Smooth muscle cell of the brain vasculature (primary cell): ENCODE measurements at places on chromosomes 16 and 17.

DNA sequence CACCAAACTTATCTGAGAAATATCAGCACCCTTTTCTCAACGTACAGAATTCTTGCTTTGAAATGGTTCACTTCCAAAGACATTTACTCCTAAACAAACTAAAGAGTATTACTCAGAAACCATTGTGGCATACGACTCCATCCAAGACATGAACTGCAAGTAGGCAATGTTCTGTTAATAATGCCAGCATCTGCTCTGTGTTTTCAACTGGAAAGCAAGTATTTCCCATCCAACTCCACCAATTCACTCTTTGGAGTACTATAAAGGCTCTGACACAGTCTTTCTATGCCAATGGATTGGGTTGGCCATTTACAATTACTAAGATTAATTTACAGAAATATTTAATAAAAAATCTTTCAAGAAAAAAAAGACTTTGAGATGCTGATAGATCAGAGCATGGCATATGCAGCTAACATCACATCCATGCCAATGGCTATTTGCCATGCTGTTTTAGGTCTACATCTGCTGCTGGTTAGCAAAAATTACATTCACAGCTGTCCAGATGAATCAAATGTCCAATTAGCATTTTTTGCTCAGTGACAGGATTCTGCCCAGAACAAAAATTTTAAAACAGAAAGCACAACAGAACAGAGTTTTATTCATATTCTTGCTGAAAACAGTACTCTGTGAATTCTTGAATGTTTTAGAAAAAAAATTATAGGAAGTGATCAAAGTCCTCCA is 65.9 kb upstream of the HLF start:
- DNase-seq = no peak

- no peak for DNase-seq
Observed at GRCh38 chr16:57534337-57534880, 2.0 kb downstream of the CCDC102A start.

DNA sequence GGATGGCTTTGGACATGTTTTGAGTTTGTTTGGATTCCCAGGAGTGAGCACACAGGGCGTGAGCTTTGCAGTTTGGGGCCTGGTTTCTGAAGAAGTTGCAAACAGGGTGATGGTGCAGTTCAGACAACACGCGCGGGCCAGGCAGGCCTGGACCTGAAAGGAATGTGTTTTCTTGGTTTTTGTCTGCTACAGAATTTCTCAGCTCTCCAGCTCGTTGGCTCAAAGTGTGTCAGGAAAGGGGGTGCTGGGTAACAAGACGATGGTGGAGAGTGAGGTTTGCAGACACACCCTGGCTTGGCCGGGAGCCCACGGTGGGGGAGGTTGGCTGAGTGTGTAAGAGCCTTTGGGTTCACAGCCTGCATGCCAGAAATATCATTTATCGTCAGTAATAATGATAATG is 82.3 kb downstream of the CMIP start:
- no peak for DNase-seq

DNA sequence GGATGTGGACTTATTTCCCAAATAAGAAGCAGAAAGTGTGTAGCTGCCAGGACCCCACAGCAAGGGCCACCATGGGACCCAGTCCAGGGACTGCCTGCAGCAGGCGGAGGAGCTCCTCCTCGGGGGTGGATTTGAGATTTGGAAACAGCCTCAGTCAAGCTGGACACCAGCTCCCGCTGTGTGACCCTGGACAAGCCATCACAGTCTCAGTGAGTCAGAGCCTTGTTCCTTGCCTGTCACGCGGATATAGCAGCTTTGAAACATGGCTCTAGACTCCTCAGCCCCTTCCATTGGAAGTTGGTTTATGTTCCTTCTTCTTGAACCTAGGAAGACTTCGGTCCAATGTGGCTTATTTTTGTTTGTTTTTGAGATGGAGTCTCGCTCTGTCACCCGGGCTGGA is 12.5 kb upstream of the DPEP1 start:
- DNase-seq = no peak

DNA sequence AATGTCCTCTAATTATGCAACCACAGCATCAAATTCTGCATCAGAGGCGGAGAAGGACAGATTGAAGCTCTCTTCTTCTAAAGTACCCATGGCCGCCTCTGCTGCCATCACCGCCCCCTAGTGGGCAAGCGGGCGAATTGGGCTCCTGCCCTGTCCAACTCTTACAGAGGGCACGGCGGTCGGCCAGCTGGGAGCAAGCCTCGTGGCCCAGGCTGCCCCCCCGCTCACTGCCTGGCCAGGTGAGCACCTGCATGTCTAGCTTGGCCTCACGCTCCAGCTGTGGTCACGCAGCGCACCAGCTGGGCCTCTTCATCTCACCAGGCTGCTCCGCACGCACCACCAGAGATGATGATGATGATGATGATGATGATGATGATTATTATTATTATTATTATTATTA is 146.1 kb upstream of the TOM1L1 start:
- no peak for DNase-seq

DNA sequence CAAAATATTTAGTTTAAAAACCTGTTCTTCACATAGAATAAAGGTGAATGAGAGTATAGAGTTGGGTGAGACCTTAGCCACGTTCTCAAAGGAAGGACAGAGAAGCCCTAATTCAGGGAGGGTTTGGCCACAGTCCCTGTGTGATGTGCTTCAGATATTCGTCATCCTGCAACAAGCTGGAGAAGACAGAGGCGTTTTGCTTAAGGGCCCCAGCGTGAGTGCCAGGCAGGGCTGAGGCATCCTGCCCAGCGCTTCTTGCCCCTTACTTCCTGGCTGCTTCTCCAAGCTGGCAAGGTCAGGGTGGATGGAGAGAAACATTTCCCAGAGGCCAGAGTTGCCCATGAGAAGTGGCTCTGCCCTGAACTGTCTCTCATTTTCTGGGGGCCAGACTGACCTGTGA is 46.9 kb downstream of the AXIN2 start:
- DNase-seq = no peak

GRCh38 chr17:57545731-57546342 is 199.3 kb downstream of the CCDC182 start:
- DNase-seq = no peak

- DNase-seq = no peak
Observed at GRCh38 chr17:78131172-78132083, 857 bp downstream of the TMC8 start.

DNA sequence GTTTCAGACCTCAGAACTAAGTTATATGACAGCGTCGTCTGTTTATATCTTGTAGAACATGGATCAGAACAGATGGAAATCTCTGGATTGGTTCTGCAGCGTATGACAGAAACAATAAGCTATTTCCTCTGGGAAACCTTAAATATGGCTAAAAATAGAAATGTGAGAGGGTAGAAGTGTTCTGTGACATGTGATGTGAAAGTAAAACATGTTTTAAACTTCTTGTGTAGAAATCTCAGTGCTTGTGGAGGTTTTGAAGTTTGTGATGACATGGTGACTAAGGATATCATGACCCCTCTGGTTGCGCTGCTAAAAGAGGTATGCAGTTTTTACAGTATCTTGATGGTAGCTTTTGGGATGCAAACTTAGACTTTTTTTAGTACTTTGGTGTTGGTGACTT is 2.8 kb downstream of the HEATR3 start:
- DNase-seq = no peak

DNA sequence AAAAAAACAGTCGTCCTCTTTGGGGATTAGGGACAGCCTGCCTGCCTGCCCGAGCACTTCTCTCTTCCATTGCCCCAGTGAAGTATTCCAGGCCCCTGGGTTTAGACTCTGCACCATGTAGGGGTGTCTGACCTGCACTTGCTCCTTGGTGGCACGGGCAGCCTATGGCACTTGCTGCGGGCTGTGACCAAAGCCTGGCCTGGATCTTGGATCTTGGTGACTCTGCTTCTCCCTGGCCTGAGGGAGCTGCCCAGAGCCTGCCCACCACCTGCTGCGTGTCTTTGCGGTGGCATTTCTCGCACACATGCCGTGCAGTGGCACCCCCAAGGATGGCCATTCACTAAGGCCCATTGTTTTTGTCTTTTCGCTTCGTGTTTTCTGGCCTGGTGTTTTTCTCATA is 6.1 kb upstream of the STH start:
- no peak for DNase-seq

DNA sequence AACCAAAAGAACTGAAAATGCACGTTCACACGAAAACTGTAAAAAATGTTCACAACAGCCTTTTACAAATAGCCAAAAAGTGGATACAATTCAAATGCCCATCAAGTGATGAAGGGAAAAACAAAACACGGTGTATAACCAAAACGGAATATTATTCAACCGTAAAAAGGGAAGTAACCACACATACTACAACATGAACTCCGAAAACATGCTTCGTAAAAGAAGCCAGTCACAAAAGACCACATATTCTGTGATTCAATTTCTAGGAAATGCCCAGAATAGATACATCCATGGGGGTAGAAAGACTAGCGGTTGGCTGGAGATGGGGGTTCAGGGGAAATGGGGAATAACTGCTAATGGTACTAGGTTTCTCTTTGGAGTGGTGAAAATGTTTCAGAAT is 81.5 kb upstream of the TRAP1 start:
- DNase-seq = no peak

GRCh38 chr17:21278450-21279197 is 5.9 kb upstream of the MAP2K3 start:
- no peak for DNase-seq

GRCh38 chr17:21193031-21193430 is 20.9 kb downstream of the TMEM11 start:
- DNase-seq = no peak

- no peak for DNase-seq
Observed at GRCh38 chr16:71460236-71460635, 1.8 kb downstream of the ZNF23 start.

GRCh38 chr17:71313866-71314265 is 807.0 kb upstream of the SOX9 start:
- DNase-seq = no peak

- DNase-seq = no peak
Observed at GRCh38 chr17:1203111-1203966, 23.6 kb upstream of the ABR start.

GRCh38 chr16:24980077-24980793 is 34.9 kb downstream of the ARHGAP17 start:
- no peak for DNase-seq
